ENCODE measurements at places on chromosomes 16 and 17. TPM values are rescaled to one million over a fixed set of nuclear protein-coding genes. Genes with fewer than 3 reads are reported as not detected.

The TMEM100 gene
- 13.6 TPM for total RNA-seq

The SLC16A6 gene
- total RNA-seq: not detected

GRCh38 chr17:31096106-31096436 is 1.3 kb downstream of the NF1 start:
- DNase-seq: no peak

DNA sequence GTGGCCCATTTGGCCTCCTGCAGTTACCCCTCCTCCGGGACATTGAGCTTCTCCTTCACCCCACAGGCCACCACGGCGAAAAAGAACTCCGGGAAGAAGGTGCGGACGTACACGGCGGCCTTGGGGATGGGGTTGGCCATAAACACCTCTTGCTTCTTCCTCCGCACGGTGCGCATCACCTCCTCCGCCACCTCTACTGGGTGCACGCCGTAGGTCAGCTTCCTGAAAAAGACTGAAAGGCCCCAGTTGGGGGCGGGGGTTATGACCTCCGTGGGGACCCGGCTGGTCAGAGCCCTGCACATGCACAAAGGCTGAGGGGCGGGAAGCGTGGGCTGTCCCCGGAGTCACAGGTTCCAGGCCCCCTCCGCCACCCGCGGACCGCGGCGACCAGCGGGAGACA is 19.9 kb downstream of the DHRS7C start:
- DNase-seq: no peak

DNA sequence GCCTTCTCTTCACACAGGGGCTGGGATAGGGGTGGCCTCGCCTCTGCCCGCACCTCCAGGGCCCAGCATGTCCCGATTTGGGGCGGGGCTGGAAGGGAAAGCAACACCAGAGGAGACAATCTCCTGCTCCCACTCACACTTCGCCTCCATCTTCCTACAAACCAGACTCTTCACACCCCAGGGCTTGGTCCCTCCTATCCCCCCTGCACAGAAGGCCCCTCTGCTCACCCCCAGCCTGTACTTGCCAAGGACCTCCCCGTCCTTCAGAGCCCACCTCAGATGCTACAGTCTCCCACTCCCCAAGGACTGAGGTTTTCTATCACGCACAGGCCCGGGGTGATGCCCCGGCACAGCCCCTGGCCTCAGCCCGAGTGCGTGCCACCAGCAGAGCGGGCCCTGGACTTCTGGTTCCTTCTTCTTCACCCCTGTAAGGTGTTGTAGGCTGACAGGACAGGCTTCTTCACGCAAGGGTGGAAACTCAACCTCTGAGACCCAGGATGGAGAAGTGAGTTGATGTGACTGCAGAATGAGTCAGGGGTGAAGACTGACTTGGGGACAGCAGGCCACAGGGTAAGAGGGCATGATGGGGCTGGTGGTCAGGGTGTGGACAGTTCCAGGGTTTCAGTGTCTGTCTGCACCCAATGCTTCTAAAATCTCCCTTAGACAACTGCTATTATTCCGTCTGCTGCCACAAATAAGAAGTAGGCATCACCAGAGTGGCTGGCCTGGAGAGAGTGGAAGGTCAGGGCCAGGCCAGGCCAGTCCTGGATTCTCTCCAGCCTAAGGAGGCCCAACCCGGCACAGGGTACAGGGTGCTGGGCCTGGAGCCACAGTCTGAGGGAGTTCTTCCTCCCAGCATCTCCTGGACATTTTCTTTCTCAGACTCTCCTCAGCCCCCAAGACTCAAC is 2.5 kb downstream of the ITGAE start:
- DNase-seq: no peak

GRCh38 chr17:41919165-41919817 is 540 bp upstream of the ACLY start:
- no peak for DNase-seq

All from sigmoid colon (tissue), 7 donors.